NCI-H460 (cell line): ENCODE measurements at places on chromosomes 3 and 15. TPM values are rescaled to one million over a fixed set of nuclear protein-coding genes. Genes with fewer than 3 reads are reported as not detected.

The P2RY12 gene
- total RNA-seq = not detected in 2 replicates

The VEPH1 gene
- 0.50 TPM in 1 of 2 replicates, not detected in the other for total RNA-seq

- DNase-seq = no peak
Measured at GRCh38 chr3:64133987-64134386, 91.3 kb downstream of the PRICKLE2 start.

DNA sequence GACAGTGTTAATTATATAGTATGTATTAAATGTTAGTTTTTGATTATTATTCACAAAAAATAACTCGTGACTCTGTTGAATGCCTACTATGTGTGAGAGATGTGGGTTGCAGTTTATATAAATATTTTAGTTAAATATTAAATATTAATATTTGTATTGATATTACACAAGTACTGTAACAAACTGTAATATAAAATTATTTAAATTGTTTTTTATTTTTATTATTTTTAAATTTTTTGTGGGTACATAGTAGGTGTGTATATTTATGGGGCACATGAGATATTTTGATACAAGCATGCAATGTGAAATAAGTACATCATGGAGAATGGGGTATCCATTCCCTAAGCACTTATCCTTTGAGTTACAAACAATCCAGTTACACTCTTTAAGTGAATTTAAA lies 196.1 kb upstream of the ZNF717 start:
- no peak for DNase-seq

- no peak for DNase-seq
Measured at GRCh38 chr15:95995375-95996168, 334.9 kb upstream of the NR2F2 start.

- no peak for DNase-seq
Measured at GRCh38 chr15:58495891-58496408, 64.2 kb downstream of the LIPC start.

DNA sequence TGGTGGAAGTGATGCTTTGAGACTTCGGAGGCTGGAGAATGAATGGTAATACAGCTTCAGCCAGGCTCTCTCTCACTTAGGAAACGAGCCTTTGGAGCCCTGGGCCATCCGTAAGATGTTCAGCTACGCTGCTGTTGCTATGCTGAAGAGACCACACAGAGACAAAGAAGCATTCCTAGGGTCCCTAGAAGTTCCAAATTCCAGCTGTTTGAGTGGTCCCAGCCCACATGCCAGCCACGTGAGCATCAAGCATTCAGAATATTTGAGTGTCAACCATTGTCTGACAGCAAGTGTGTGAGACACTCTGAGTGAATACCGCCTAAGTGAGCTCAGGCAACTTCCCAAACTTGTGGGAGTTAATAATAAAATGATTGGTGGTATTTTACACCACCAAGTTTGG lies 212.9 kb downstream of the CD47 start:
- no peak for DNase-seq

GRCh38 chr3:111548756-111549155 lies 6.8 kb downstream of the CD96 start:
- DNase-seq = no peak
